ENCODE measurements at places on chromosomes 13 and 19.

GRCh38 chr13:81987677-81988357 lies 1646.9 kb upstream of the SPRY2 start:
- DNase-seq: no peak

- no peak for DNase-seq
Measured at GRCh38 chr13:78521091-78521490, 82.3 kb downstream of the POU4F1 start.

DNA sequence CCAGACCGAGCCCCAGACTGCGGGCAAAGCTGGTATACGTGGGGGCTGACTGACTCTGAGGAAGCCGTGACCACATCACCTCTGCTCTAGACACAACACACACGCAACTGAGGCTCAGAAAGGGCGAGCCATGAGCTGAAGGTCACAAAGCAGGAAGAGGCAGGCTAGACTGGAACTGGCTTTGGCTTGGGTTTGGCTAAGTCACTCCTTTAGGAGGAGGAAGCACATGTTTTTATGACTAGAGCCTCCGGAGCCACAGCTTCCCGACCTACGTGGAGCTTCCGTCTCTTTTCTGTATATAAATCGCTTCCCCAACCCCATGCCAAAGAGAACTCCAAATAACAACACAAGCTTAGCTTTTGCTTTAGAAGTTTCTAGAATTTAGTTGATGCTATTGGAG lies 48.0 kb downstream of the RFX2 start:
- no peak for DNase-seq

GRCh38 chr19:17205237-17206140 lies 9.7 kb upstream of the USE1 start:
- peak; percentile 34 for DNase-seq

GRCh38 chr19:52007451-52007805 lies 583 bp downstream of the ZNF615 start:
- no peak for DNase-seq

DNA sequence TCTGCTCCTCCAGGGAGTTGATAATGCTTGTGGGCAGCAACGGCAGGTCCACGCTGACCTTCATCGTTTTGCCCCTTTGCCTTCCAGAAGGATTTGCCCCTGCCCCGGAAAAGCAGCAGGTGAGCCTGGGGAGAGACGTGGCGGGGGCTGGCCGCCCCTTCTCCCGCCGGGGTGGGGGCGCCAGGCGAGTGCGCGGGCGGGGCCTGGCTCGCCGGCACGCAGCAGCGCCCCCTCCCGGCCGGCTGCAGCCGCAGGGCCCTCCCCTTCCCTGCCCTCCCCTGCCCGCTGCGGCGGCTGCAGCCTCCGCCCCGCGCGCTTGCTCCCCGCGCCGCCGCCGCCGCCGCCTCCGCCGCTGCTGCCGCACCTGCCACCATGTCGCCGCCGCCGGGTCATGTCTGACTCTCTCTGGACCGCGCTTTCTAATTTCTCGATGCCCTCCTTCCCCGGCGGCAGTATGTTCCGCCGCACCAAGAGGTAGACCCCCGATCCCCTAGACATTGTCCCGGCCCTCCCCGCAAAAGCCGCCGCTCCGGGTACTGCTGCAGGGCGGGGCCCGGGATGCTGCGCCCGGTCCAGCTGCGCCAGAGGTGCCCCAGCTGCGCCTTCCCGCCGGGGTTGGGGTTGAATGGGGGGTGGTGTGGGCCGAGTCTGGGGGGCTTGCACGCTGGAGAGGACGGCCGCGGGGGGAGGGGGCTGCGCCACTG lies at the start of gene MAST1:
Gene MAST1, plus strand, starts transcription at position 334 of the 704 bp plus-strand sequence. Its CDS starts 58 bp downstream, at position 392.
- no peak for DNase-seq
